ENCODE measurements at places on chromosomes 2 and 18.

- DNase-seq, result peak; percentile 56
Measured at GRCh38 chr2:173854840-173855239, 110.3 kb downstream of the SP3 start.

- no peak for DNase-seq
Measured at GRCh38 chr2:43764086-43764705, 9.6 kb upstream of the DYNC2LI1 start.

- no peak for DNase-seq
Measured at GRCh38 chr2:157196956-157197355, 60.5 kb upstream of the GALNT5 start.

GRCh38 chr2:112189001-112189556, 50.9 kb downstream of the FBLN7 start:
- no peak for DNase-seq

DNA sequence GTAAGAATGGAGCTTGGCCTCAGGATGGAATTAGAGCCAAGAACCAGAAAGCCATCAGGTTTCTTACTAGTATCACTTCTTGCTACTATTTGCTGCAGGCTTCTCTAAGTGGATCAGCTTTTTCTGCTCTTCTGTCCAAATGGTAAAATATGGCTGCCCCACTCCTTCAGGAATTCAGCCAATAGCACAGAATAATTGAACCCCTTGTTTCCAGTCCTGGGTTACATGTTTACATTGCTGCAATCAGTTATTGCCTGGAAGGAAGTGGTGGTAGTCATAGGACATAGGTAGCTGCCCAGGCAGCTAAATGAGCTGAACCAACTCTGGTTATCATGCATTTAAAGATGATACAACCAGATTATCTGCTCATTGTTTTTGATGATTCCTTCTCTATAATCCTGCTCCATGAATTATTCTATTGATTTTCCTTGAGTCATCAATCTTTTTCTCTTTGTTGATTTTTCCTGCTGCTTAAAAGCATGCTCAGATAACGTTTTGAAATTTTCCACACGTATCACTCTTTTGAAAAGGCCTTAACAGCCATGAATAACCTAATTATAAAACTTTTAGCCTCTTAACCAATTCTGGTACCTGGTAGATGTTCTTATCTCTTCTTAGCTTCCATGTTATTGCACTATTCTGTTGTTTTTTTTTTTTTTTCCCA, 12.6 kb downstream of the AGPS start:
- no peak for DNase-seq

DNA sequence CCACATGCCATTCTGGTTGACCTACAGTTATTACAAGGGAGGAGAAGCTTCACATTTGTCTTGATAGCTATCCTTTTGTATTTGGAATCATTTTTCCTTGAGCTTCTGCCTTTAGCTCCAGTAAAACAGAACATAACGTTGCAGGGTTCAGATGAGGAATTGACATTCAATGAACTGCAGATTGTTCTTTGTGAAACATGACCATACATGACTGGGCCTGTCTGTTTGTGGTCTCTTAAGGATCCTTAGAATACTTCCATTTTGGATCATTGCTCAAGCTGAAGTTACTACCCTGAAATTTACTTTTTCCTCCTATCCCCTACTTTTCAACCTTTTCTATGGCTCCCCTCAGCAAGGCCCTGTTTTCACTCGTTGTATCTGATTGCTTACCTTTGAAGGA, 1281.7 kb upstream of the CELF4 start:
- no peak for DNase-seq

DNA sequence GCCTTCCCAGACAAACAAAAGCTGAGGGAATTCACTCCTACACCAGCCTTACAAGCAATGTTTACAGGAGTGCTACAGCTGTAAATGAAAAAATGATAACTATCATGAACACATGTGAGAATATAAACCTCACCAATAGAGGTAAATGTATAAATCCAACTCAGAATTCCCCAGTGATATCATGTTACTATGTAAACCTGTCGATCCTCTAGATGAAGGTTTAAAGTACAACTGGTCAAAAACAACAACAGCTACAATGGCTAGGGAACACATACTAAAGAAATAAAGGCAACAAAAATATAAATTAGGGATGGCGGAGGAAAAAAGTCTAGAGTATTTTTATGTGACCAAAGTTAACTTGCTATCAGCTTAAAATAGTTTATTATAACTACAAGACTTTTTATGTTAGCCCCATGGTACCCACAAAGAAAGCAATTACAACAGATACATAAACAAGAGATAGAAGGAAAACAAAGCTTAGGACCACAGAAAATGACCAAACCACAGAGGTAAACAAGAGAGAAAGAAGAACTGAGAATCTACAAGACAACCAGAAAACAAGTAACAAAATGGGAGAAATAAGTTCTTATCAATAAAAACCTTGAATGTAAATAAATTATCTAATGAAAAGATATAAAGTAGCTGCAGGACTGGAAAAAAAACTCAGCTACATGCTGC, 8.3 kb downstream of the CERKL start:
- no peak for DNase-seq

GRCh38 chr18:47343291-47343690, 91.8 kb upstream of the SKOR2 start:
- DNase-seq, result no peak

DNA sequence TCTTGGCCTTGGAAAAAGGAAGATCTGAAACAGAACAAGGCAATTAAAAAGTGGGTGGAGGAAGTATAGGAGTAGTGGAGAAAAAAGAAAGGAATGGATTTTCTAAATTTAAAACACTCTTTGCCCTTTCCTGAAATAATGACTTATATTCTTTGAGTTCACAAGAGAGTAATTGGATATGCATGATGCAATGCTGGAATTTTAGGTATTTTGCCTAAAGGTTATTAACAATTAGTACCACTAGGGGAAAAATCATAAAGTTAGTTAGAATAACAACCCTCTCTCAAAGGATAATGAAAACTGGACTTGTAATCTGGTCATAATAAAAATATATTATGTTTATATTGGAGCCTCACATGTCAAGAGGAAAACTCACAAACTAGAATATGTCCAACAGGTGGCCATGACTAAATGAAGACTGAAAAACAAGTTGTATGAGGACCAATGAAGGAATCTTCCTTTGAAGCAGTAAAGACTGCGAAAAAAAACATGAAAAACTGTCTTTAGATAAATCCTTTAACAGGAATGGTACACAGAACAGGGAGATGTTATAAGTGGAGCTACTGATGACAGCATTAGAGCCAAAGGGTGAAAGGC, 281.8 kb downstream of the NCKAP5 start:
- DNase-seq, result no peak

Measured in skeletal muscle cell (primary cell).